ENCODE measurements at places on chromosomes 3 and 15.
A peak's percentile ranks its signal among the peaks of the same experiment; 100 is the strongest.

GRCh38 chr3:4546346-4547178 lies 53.4 kb downstream of the ITPR1 start:
- no peak for DNase-seq

GRCh38 chr3:80275120-80275519 lies 507.3 kb upstream of the ROBO1 start:
- no peak for DNase-seq

DNA sequence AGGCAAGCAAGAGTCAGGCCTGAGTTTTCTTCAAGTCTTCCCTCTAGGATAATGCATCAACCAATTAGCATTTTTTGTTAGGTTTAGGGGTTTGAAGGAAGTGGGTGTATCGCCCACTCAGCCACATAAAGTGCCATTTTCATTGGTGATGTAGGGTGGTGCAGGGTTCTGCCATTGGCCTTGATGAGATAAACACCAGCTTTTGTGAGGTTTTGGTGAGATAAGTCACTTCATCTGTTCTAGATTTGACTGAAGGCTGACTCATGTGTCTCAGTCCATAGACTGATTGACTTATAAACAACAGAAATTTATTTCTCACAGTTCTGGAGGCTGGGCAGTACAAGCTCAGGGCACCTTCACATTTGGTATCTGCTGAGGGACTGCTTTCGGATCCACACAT lies 84.5 kb upstream of the C3orf80 start:
- DNase-seq = no peak

- no peak for DNase-seq
Observed at GRCh38 chr3:67362686-67363085, 291.7 kb downstream of the SUCLG2 start.

DNA sequence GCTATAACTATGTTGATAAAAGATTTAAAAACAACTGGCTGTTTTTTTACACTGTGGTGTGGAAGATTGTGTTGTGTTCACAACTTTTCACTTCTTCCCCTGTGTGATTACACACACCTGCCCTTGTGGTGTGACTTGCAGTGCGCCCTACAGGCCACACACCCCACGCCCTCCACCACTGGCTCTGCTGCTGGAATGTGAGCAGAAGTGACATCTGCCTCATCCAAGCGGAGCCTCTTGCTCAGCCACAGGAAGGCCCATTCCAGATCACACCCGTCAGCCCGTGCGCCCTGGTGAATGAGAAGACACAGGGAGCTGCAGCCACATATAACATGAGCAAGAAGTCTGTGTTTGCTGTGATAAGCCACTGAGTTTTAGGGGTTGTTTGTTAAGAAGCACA lies 7.0 kb downstream of the CCR2 start:
- no peak for DNase-seq

- DNase-seq = no peak
Observed at GRCh38 chr15:52436981-52437380, 91.7 kb downstream of the MYO5A start.

GRCh38 chr3:30672959-30673358 lies 66.6 kb downstream of the TGFBR2 start:
- no peak for DNase-seq

- DNase-seq = peak; percentile 87
Observed at GRCh38 chr3:138935863-138936740, 10.8 kb downstream of the FOXL2 start.

DNA sequence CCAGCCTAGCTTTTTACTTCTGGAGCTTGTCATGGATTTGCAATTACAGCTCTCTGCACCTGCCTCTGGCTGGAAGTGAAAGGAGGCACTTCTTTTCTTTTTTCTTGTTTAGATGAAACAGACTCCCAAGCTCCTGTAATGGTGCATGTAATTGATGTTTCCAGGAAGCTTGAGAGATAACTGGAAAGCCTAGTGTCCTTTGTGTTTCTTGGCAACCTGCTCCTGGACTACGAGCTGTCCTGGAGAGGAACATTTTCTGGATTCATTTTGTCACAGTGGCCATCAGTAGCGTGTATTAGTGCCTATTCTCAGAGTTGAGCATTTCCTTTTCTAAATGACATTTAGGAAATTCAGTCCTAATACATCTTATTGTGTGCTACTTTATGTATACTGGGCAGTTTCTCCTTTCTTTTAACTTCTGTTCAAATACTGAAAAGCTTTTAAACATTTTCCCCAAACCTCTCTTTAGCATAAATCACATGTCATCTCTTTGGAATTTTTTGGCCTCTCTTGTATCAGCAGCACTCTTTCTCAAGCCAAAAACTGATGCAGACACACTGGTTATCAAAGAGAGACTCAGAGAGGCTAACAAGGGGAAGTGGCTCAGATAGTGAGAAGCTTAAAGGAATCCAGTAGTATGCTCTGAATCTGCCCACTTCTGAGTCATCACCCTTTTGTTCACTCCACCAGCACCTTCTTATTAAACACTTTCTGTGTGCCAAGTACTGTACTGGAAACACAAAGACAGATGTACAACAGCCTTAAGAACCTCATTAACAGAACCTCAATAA lies 62.6 kb upstream of the SLC2A2 start:
- no peak for DNase-seq

- DNase-seq = no peak
Observed at GRCh38 chr3:78901544-78901943, 866.3 kb downstream of the ROBO1 start.

- DNase-seq = no peak
Observed at GRCh38 chr3:25376340-25376739, 51.7 kb upstream of the RARB start.

- no peak for DNase-seq
Observed at GRCh38 chr15:67613708-67614107, 71.2 kb downstream of the MAP2K5 start.

DNA sequence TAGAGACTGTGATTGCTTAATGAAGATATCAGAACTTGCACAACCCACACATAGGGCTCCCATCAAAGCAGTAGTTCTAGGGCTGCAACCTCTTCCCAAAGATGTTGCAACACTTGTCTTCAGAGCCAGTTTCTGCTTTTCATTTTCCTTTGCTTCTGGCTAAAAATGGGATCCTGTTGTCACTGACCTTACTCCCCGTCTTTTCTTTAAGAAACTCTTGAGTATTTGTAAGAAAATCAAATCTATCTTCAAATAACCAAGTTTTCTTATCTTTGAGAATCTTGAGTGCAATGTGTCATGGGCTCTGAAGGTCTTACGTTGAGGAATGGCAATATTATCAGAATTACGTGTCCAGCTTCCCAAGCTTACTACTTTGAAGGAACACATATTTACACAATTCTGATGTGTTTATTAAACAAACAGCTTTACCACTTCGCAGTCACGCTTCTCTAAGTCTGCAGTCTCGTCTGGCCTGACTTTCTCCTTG lies 24.1 kb downstream of the CACNA1D start:
- no peak for DNase-seq

DNA sequence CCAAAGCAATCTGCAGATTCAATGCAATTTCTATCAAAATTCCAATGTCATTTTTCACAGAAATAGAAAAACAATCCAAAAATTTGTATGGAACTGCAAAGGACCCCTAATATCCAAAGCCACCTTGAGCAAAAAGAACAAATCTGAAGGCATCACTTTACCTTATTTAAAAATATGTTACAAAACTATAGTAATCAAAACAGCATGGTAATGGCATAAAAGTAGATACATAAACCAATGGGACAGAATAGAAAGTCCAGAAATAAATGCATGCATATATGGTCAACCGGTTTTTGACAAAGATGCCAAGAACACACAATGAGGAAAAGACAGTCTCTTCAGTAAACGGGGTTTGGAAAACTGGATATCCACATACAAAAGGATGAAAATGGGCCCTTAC lies 39.4 kb upstream of the PPARG start:
- DNase-seq = no peak

GRCh38 chr3:10463533-10464434 lies 41.6 kb downstream of the ATP2B2 start:
- DNase-seq = no peak

GRCh38 chr3:85433319-85433718 lies 474.5 kb downstream of the CADM2 start:
- no peak for DNase-seq

DNA sequence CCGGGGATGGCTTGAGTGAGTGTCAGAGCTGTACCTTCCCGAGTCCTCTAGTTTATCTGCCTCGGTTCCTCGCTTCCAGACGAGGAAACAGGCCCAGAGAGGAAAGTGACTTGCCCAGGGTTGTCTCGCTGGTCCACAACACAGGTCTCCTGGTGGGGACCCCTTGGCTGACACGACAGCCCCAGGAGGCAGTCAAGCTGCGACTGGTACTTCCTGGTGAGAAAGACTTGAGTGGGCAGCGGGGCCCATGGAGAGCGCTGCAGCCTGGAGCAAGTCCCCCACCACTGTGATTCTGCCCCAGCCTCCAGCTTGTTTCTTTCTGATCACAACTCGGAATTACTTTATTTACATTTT lies 600 bp upstream of the CHRNA5 start:
- DNase-seq = no peak

DNA sequence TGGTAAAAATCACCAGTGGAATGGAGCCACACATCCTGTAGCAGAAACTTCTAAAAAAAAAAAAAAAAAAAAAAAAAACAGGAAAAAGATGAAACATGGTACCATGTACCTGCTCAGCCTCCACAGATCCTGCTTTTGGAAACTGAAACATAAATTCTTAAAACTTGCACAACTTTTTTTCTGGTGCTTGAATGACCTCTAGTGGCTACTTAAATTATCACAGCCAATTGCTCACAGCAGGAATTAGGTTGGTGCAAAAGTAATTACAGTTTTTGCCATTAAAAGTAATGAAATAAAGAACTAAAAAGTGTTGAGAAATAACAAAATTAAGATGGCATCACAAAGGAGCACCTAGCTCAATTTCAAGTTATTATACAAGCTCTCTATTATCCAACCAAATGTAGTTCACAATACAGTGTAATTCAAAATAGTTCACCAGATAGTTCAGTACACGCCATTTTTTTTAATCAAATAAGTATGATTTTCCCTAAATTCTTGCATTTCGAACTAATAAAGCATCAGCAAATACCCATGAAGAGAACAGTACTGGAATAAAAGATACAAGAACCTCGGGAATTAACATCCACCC lies 80.6 kb downstream of the ULK4 start:
- DNase-seq = peak; percentile 9

DNA sequence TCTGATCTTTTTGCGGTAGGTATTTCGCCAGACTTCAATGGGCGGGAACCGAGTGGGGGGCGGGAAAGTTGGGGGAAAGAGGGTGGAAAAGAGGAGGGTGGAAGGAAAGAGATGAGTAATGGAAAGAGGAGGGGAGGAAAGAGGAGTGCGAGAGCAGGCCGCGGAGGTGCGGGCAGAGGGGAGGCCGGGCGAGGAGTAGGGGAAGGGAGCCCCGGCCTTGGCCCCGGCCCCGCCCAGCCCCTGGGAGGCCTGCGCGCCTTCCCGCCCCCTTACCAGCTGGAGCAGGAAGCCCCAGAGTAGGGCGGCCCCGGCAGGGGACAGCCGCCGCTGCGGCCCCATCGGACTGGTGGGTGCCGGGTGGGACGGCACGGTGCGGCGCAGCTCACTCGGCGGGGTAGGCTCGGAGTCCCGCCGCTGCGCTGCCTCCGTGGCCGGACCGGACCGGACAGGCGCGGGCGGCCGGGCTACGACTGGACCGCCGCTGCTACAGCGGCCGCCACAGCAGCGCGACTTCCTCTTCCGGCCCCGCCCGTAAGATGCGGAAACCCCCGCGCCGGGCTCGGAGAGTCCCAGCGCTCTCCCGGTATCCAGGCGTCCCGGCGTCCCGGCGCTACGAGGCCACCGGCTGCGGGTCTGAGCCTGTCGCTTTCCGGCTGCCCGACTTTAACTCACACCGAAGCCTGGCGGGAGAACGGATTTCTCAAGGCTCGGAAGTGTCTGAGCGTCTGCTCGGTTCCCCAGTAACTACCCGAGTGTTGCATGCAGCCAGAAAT lies at the start of gene SPPL2A:
Gene SPPL2A (minus strand): TSS at position 512 of the 773 bp plus-strand sequence. CDS start 173 bp downstream, at position 339.
- DNase-seq = peak; percentile 83

DNA sequence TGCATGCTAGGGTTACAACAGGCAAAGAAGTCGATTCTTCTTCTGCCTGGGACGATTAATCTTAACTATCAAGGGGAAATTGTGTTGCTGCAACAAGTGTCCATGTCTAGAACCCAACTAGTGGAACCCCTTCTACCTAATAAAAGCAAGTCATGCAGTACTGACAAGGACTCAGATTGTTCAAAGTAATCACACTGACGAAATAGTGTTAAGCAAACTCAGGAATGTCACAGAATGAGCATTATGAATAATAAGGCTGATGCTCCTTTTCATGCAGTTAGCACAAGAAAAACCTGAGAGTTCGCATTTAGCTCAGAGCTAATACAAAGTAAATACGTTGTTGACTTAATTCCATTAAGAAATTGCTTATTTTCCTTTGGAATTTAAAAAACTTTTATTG lies 47.5 kb upstream of the TRIM42 start:
- DNase-seq = no peak

- no peak for DNase-seq
Observed at GRCh38 chr3:119636249-119636648, 24.1 kb downstream of the POPDC2 start.

DNA sequence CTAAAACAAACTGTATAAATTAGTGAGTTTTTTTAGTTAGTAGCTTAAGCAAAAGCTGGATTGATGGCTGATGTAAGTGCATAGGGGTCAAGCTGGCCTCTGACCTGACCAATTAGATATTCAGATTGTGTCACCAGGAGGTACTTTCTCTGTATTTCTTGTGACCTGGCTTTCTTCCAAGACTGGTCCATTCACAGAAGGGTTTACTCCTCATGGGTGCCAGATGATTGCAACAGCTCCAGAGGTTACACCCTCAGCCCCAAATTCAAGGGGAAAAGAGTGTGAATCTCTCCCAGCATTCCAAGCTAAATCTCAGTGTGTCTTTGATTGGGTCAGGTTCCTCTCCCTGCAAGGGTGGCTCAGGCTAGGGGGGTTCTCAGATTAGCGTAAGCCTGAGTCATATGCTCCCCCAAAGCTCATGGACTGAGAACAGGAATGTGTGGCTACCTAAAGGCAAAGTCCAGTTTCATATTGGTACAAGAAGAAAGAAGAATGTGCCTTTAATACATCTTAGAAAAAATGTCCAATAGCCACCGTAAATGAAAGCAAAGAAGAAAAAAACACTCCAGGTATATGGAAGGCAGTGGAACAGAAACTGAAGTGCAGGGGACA lies 16.5 kb downstream of the PML start:
- no peak for DNase-seq

- DNase-seq = no peak
Observed at GRCh38 chr3:17643691-17644090, 98.7 kb downstream of the TBC1D5 start.

GRCh38 chr3:38724392-38724736 lies 74.9 kb upstream of the SCN5A start:
- no peak for DNase-seq

DNA sequence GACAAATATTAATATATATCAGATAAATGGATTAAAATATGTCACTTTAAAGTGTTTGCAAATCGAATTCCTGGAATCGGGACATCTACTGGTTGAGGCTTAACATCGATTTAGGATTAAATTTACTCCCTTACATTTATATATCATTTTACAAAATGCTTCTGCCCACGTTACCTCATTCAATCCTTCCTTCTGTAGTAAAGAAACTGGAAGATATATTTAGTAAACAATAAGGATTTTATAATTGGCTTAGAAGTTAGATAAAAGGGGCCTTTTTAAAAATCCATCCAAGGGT lies 1.3 kb downstream of the CLPX start:
- DNase-seq = no peak
